ENCODE measurements at places on chromosomes 3 and 15.

- no peak for DNase-seq
Measured at GRCh38 chr3:76474632-76475031, 565.3 kb upstream of the ROBO2 start.

GRCh38 chr15:73748730-73749129 lies 4.4 kb downstream of the INSYN1 start:
- no peak for DNase-seq

GRCh38 chr3:74302281-74302680 lies 312.2 kb downstream of the CNTN3 start:
- no peak for DNase-seq

GRCh38 chr15:39709941-39710340 lies 72.7 kb downstream of the FSIP1 start:
- DNase-seq, result no peak

DNA sequence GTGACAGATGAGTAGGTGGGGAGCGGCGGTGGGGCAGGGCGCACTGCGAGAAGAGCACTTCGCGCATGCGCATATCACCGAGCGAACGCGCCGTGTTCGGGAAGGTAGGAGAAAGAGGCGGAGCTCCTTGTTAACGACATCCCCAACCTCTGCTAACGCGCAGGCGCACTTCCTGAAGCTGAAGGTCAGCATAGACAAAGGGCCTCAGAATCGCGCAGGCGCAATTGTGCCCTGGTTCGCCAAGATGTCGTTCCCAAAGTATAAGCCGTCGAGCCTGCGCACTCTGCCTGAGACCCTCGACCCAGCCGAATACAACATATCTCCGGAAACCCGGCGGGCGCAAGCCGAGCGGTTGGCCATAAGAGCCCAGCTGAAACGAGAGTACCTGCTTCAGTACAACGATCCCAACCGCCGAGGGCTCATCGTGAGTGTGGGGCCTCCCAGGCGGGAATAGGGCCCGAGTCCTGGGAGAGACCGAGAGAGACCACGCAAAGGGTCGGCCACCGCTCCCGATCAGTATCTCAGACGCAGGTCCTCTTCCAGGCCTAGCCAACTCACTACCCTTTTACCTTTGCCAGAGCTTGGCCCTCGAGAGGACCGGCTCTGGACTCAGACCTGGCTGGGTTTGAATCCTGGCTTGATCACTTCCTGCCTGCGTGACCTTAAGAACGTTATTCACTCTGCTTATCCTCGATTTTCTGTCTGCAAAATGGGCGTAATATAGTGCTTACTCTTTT lies at the start of gene NDUFB4:
Gene NDUFB4, plus strand, starts transcription at position 221 of the 737 bp plus-strand sequence. Its CDS starts 24 bp downstream, at position 245.
- DNase-seq, result peak; percentile 96

- DNase-seq, result no peak
Measured at GRCh38 chr3:77618686-77619085, 578.8 kb downstream of the ROBO2 start.

DNA sequence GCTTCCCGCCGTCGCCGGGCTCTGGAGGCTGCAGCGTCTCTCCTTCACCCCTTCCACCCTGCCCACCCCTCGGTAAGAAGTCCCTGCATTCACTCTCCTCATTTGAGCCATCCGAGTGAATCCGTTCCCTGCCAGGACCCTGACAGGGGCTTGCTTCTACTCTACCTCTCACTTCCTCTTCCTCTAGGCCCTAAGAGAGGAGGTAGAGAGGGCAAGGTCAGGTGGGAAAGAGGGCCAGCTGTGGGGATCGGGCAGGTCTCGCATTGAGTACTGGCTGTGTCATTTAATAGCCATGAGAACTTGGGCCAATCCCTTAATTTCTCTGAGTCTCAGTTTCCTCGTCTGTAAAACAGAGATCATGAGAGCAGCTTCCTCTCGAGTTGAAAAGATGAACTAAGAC lies 283.6 kb downstream of the UACA start:
- no peak for DNase-seq

DNA sequence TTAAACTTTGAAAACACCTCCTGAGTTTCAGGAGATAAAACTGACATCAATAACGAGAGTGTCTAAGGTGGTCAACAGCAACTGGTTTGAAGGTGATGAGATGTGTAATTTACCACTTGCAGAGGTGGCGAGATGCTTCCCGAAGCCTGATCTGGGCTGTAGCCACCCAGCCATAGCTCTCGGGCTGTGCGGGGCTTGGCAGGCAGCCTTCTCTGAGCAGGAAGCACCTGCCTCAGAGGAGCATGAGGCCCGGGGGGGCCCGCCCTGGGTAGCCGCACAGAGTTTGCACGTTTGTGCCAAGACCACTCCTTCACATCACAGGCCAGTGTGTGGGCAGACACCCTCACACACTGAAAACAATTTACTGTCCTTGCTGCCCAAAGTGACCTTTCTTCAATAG lies 220.3 kb downstream of the CACNA2D3 start:
- DNase-seq, result no peak

- no peak for DNase-seq
Measured at GRCh38 chr15:84859144-84859543, 25.3 kb upstream of the SLC28A1 start.

GRCh38 chr15:75578173-75578947 lies 755 bp downstream of the PTPN9 start:
- no peak for DNase-seq

DNA sequence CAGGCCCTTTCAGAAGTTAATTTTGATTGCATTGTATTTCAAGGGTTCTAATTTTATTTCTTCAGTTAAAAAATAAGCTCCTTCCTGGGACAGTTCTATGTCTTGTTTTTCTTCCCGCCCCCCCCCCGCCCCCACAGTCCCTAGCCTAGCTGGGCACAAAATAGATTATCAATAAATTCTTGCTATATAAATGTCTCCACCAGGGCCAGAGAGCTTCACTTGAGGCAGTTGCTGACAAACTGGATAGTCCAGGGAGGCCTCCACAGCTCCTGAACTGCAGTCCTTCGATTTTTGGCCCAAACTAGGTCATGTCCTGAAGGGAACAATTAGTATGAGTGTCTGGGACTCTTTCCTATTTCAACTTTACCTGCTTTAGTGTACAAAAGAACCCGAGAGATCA lies 9.9 kb upstream of the CSPG5 start:
- no peak for DNase-seq

GRCh38 chr3:71241246-71241901 lies 342.2 kb downstream of the FOXP1 start:
- DNase-seq, result no peak
